Activated CD4-positive, alpha-beta T cell treated with anti-CD3 and anti-CD28 coated beads for 24 hours (primary cell): ENCODE measurements at places on chromosomes 2 and 18.

DNA sequence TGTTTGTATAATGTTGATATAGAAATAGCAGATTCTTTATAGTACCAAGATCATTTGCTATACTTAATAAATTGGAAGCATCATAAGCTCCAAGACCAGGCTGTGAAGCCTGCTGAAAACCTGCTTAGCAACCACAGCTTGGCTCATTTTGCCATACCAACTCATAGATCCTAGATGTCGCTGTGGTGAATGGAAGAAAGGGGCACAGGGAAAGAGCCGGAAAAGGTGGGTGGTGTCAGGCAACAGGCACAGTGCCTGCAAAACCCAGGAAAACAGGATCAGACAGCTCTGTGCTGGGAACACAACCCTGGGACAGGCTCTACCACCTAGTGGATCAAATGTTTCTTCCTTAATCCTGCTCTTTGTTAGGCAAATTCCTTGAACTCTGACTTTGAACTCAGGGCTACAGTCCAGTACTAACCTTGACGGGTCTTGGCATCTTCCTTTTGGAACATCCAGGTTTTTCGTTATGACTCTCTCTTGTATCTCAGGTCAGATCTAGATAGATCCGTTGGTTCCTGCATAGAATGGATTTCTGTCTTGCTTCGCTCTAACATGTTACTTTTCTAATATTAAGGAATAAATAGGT, 31.6 kb downstream of the TWSG1 start:
- no peak for DNase-seq

DNA sequence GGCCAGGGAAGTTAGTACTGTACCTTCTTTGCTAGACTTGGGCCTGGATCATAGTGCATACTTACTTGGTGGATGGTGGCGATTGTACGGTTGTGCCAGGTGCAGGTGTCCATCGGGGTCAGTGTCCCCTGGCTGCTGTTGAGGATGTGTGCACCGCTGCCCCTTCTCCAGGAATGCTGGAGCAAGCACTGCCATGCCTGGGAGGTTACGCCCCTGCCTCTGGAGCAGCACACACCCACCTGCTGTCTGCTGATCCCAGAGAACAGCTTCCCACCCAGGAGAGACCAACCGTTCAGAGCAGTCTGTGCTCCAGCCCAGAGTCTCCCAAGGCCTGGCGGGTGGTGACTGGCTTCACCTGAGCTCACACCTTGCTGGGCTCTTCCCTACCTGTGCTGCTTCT, 286.8 kb upstream of the HS6ST1 start:
- DNase-seq = no peak

DNA sequence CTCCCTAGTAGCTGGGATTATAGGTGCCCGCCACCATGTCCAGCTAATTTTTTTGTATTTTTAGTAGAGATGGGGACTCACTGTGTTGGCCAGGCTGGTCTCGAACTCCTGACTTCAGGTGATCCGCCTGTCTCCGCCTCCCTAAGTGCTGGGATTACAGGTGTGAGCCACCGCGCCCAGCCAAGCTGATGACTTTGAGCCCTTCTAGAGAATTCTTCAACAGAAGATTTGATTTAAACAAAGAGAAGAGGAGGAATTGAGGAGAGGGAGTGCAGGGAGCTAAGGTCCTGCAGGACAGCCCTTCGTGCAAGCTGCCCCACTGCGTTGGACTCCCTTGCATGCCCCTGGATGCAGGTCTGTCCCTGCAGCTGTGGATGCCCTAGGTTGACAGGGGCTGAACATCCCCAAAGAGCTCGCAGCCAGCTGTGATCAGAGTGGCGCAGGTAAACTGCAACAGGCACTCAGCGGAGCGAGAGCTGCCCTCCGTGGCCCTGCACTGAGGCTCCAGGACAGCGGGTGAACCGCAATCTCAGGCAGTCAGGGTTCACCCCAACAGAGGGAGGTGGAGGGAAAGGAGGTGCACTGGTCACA, 13.7 kb downstream of the ADRA2B start:
- no peak for DNase-seq

GRCh38 chr2:233798335-233799086, 20.4 kb downstream of the MROH2A start:
- DNase-seq = no peak

DNA sequence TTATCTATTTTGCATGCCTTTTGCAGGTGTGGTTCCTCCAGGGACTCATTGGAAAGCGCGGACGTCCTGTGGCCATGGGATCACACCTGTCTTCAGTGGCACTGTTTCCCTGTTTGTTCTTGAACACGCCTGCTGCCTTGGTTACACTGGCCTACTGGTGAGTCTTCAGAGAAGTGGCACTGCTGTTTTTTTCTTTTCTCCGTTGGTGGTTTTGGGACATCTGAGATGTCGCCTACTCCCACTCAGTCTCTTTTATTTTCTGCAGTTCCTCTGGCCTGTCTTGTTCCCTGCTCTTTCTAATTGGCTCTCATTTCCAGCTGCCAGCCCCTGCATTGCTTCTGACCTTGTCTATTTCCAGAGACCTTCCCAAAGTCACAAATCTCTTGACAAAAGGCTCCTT, 35.7 kb upstream of the POU3F3 start:
- DNase-seq = no peak

DNA sequence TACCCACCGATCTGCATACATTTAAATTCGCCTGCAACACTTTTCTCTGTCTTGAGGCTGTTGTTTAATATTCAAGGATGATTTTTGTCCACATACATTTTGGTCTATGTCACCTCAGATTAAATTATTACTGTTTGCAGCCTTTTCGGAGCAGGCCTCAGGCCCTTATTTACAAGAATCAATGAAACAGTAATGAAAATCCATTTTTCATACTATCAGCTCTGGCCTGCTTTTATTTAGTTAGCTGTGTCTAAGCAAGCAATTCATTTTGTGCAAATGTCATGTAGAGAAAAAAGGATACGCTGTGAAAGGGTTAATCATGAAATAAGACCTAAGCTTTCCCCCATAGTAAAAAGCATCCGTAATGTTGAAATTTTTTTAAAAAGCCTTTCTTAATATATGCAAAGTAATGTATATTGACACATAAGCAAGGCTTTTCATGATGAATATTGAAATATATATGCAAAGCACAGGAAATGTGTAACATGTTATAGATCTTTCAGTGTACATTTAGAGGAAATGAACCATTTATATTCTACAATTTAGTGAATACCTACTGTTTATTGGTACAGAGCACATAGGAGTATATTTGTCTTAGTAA, 1135.3 kb upstream of the ZEB2 start:
- DNase-seq = no peak

GRCh38 chr2:65611488-65611887, 179.1 kb upstream of the SPRED2 start:
- DNase-seq = no peak

GRCh38 chr2:64770781-64771334, 117.1 kb upstream of the SERTAD2 start:
- no peak for DNase-seq

GRCh38 chr2:67340133-67341011, 56.8 kb upstream of the ETAA1 start:
- DNase-seq = no peak

GRCh38 chr18:63058521-63058920, 261.0 kb downstream of the BCL2 start:
- no peak for DNase-seq

DNA sequence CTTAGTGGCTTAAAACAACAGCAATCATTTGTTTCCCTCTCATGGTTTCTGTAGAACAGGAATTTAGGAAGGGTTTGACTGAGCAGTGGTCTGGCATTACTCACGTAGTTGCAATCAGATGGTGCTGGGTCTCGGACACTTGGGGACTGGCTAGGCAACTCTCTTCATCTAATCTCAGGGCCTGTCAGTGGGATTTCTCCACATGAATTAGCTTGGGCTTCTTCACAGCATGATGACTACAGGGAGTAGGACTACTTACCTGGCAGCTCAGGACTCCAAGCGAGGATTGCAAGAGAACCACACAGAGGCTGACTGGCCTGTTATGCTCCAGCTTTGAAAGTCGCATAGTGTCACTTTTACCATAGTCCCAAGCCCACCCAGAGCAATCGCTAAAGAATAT, 125.1 kb downstream of the TTC27 start:
- DNase-seq = no peak

- DNase-seq = no peak
These were observed 6.0 kb upstream of the SERPINB5 start for GRCh38 chr18:63470751-63471150.

GRCh38 chr2:46769809-46770208, 145.8 kb downstream of the MCFD2 start:
- DNase-seq = no peak

DNA sequence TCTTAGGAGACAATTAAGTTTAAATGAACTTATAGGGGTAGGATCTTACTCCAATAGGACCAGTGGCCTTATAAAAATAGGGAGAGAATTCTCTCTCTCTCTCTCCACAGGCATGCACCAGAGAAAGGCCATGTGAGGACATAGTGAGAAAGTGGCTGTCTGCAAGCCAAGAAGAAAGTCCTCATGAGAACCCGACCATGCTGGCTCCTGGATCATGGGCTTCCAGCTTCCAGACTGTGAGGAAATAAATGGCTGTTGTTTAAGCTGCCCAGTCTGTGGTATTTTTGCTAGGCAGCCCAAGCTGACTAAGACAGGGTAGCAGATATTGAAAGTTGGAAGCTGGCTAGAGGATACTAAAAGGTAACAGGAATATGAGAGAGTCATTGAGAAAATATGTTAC, 454.0 kb downstream of the NBAS start:
- no peak for DNase-seq

DNA sequence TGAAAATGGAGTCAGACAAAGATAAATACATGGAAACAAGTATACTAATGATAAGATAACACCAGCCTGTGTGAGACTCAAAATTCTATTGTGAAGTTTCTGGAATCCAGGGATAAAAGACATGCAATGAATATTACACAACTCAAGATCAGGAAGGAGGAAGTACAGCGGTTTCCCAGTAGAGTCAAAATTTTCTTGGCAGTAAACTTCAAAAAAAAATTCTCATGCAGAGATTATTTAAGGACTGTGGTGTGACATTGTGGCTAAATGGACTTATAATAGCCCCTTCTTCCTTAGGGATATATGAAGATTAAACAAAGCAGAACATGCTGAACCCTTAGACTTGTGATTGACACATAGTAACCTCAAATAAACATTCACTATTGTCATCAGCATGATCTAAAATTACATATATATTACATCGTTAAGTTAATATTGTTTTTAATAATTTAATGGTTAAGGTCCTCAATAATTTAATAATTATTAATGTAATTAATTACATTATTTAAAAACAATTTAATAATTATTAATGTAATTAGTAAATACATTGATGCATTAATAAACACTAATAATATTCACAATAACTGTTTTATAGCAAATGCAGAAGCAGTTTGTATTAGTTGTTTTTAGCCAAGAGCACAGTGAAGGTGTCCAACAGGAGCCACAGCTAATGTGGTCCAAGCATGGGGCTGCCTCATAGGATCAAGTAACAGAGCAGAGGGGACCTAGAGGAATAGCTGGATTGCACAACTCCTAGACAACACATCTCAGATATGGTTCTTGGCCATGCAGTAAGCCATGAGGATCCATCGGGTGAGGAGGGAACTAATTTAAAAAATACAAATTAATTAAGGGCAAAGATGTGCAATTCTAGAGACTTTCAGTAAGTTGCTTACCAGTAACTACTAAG, 77.3 kb downstream of the POLE4 start:
- DNase-seq = no peak

GRCh38 chr2:8414946-8415879, 266.6 kb upstream of the ID2 start:
- no peak for DNase-seq

DNA sequence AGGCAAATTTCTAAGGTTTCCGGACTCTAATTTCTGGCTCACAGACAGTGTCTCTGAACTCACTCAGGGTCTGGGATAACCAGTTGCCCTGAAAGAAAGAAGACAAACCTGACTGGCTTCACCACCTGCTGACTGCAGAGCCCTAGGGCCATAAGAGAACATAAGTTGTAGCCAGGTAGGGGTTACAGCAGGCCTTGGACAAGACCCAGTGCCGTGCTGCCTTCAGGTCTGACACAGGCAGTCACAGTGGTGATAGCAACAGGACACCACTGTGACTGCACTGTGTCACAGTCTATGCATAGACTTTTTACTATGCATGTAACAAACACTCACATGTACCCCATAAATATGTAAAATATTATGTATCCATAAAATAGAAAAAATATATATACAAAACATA, 508.5 kb downstream of the PID1 start:
- no peak for DNase-seq

DNA sequence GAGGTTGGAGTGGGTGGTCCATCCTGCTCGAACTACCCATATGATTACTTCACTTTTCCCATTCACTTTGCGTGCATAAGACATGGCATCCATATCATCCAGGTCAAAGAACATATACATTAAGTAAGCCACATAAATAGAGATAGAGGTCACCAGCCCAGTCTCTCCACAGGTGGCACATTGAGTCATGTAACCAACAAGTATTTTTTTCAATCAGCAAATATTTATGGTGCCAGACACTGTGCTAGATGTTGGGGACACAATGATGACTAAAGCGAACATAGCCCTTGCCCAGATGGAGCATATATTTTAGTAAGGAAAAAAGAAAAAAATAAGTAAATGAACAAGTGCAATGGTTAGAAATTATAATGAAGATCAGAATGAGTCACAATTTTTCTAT, 83.6 kb upstream of the LCLAT1 start:
- no peak for DNase-seq

- DNase-seq = no peak
These were observed 20.5 kb upstream of the LRPPRC start for GRCh38 chr2:44016282-44016681.

DNA sequence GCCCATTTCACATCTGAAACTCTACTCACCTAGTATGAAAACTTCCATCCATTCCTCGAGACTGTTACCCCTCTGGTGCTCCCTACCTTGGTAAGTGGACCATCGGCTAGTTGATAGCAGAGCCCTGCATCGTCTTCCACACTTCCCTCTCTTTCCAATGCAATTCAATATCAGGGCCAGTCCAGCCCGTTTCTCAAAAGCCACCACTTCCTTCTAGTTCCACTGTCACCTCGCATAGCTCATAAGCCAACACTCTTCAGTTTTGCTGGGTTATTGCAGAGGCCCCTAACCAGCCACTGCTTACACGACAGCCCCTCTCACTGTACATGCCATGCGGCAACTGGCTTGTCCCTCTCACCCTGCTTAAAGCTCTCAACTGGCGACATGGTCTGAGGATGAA, 10.2 kb upstream of the ZNF407 start:
- no peak for DNase-seq

DNA sequence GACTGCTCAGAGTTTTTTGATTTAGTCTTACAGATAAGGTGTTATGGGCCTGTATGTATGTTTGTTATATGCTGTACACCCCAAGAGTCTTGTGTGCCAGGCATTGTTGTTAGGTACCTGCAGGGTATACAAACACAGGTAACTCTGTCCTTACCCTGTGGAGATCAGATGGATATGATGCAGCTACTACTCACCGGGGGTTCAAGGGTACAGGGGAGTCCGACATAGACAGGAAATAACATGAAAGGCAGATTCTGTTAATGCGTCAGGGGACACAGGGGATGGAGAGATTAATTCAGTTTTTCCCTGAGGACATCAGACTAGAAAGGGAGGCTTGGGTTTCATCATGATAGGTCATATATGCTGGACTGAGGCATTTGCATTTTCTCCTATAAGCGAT, 31.3 kb downstream of the TRAK2 start:
- DNase-seq = no peak

GRCh38 chr2:134319596-134320254, 65.9 kb downstream of the MGAT5 start:
- no peak for DNase-seq
